T-helper 17 cell (primary cell): ENCODE measurements at places on chromosomes 2 and 18.
A peak's percentile ranks its signal among the peaks of the same experiment; 100 is the strongest.

DNA sequence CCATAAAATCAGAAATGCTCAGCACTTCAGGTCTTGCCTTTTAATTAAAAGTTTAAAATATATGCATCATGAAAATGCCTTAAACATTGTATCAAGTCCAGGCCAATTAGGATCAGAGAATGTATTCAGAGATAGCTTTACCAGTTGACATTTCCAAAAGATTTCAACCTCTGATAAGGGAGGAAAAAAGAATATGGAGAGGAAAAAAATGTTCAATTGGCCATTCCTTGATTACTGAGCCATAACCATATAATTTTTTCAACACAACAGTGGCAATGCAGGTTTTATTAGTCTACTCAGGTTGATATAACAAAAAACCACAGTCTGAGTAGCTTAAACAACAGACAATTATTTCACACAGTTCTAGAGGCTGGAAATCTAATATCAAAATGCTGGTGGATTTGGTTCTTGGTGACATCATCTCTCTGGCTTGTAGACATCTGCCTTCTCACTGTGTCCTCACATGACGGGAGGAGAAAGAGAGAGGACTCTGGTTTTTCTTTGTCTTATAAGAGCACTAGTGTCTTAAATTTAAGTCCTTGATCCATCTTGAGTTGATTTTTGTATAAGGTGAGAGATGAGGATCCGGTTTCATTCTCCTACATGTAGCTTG is 111.9 kb downstream of the IRS1 start:
- no peak for DNase-seq

- DNase-seq: no peak
Measured at GRCh38 chr2:453132-453531, 165.2 kb upstream of the ALKAL2 start.

- DNase-seq: peak; percentile 64
Measured at GRCh38 chr2:234446404-234447076, 50.3 kb downstream of the ARL4C start.

GRCh38 chr2:127358044-127358443 is 29.7 kb downstream of the MAP3K2 start:
- no peak for DNase-seq

DNA sequence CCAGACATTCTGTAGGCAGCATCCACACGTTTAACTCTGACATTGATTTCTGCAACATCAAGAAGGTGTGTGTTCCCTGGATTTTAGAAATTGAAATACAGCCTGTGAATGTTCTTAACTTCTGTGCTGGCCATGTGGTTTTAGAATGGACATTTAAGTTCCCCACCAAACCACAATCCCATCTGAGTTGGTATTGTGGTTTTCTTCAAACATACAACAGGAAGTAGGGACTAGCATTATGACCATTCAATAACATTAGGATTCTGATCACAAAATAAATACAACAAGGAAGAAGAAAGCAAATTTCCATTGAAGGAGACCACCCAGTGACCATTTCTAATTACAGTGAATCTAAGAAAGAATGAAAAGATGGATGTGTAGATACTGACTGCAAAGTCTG is 51.2 kb downstream of the MAP3K20 start:
- DNase-seq: no peak

- DNase-seq: no peak
Measured at GRCh38 chr2:170396799-170397459, 219.0 kb downstream of the MYO3B start.

DNA sequence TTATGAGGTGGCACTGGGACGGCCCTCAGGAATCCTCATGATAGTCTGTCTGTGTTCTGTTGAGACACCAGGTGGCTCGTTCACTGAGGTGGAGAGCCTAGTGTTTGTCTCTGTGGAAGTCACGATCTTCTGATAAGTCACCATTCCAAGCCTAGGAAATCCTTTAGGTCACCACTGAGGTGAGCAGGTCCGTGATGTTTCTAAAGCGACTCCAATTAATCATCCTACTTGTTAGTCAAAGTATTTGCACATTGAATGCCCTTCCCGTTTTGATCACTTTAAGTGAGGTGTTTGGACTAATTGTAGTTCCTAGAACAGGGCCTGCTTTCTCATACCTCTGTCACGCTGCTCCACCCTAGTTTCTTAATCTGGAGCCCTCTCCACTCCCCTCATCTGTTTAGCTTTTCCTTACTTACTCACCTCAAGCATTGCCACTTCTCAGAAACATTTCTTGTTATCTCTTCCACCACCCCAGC is 28.0 kb upstream of the DSG3 start:
- DNase-seq: no peak

DNA sequence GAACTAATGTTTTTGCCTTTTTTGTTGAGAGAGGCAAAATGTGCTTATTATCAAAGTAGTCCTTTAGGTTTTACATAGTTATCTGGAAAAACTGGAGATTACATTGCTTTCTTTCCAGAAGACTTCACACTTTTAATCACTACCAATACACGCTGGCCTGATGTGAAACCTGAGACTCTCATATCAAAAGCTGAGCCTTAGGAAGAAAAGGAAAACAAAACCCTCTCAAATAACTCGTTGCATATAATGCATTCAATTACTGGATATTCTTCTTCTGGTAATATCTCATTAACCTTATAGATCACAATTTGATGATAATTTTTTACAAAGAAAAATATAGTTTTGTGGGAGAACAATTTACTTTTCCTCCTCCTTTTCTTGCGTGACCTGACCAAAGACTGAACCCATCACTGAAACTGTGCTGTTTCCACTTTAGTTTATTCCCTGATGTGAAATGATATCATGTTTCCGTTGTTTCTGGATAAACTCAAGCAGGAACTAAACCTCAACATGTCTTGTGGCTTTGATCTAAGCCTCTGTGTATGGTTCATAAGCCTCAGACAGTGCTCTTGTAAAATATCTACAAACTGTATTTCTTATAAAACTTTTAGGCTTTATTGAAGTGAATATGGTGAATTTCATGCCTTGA is 332.4 kb downstream of the GULP1 start:
- no peak for DNase-seq

GRCh38 chr2:167875529-167875928 is 371.9 kb downstream of the STK39 start:
- no peak for DNase-seq

- peak; percentile 22 for DNase-seq
Measured at GRCh38 chr2:162317861-162318327, 590 bp downstream of the IFIH1 start.

- DNase-seq: no peak
Measured at GRCh38 chr2:9815076-9815475, 28.2 kb upstream of the TAF1B start.

DNA sequence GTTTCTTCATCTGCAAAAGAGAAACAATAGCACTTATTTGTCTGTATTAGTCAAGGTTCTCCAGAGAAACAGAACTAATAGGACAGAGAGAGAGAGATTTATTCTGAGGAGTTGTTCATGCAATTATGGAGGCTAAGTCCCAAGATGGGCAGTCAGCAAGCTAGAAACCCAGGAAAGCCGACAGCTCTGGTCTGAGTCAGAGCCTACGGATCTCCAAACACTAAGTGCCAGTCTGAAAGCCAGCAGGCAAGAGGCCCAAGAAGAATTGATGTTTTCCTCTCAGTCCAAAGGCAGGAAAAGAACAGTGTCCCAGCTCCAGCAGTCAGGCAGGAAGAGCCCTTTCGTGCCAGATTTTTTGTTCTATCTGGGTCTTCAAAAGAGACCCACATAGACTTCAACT is 36.5 kb upstream of the SLC66A3 start:
- DNase-seq: no peak

- no peak for DNase-seq
Measured at GRCh38 chr2:47657886-47658489, 125.0 kb upstream of the MSH6 start.

GRCh38 chr2:170820757-170821530 is 4.3 kb downstream of the GAD1 start:
- no peak for DNase-seq

GRCh38 chr2:189096769-189097447 is 82.7 kb downstream of the COL5A2 start:
- no peak for DNase-seq

- DNase-seq: no peak
Measured at GRCh38 chr2:115161081-115161770, 718.8 kb downstream of the DPP10 start.

GRCh38 chr18:54883816-54884604 is 55.7 kb downstream of the RAB27B start:
- no peak for DNase-seq

- DNase-seq: no peak
Measured at GRCh38 chr2:68282811-68283418, 30.6 kb upstream of the PPP3R1 start.
